ENCODE measurements at places on chromosomes 1 and 21.

DNA sequence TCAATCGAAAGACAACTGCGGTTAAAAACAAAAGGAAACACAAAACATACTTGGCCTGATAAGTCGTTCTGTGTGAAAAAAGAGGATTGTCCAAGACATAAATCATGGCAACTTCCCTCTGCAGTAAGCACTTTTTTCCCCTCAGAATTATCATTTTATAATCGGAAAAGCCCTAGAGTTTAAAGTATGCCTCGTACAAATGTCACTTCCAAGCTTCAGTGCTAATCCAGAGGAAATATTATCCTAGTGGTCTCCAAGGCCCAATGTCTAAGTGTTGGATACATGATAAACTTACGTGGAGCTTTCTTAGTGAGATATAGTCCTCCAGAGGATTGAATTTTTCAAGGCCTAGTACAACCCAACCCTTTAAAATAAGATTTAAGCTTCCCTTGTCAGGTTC, 11.2 kb upstream of the NTMT2 start:
- no peak for DNase-seq

DNA sequence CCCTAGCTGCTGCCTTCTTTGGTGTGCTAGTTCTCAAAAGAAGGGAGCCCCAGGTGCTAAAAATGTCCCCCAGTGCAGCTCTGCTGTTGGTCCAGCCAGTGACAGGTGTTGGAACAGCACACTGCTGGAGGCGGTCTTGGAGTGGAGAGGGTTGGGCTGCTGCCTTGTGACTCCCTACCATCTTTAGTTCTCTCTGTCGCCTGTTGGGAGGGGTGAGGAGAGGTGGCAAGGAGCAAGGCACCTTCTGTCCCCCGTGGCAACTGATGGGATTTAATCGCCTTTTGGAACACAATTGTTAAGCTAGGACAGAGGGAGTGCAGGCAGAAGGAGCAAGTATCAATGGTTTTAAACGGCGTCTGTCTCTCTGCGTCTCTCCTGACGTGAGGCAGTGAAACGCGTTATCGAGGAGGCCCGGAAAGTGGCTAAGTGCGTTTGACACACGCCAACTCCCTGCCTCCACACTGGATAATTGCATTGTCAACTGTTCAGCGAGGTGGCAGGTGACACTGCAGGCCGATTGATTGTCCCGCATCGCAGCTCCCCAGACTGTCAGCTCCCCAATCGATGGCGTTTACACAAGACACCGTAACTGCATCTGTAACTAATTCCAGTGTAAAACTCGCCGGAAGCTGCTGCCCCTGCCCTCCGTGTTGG, 34.0 kb downstream of the TMEM53 start:
- no peak for DNase-seq

DNA sequence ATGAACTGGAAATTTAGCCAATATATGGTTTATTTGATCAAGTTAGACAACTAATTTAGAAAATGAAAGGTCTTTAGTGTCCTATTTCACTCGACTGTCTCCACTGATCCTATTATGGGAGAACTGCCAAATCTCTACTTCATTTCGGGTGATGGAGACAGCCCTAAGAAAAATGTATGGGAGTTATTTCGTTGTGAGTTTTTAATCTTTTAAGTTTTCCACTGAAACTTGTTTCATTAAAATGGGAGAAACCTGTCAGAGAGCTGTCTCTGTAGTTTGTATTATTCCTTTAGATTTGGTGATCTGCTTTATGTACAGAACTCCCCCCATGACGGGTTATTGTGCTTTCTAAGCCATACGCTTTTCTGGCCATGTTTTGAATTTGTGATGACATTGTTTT, 899.7 kb downstream of the ADGRL2 start:
- no peak for DNase-seq

DNA sequence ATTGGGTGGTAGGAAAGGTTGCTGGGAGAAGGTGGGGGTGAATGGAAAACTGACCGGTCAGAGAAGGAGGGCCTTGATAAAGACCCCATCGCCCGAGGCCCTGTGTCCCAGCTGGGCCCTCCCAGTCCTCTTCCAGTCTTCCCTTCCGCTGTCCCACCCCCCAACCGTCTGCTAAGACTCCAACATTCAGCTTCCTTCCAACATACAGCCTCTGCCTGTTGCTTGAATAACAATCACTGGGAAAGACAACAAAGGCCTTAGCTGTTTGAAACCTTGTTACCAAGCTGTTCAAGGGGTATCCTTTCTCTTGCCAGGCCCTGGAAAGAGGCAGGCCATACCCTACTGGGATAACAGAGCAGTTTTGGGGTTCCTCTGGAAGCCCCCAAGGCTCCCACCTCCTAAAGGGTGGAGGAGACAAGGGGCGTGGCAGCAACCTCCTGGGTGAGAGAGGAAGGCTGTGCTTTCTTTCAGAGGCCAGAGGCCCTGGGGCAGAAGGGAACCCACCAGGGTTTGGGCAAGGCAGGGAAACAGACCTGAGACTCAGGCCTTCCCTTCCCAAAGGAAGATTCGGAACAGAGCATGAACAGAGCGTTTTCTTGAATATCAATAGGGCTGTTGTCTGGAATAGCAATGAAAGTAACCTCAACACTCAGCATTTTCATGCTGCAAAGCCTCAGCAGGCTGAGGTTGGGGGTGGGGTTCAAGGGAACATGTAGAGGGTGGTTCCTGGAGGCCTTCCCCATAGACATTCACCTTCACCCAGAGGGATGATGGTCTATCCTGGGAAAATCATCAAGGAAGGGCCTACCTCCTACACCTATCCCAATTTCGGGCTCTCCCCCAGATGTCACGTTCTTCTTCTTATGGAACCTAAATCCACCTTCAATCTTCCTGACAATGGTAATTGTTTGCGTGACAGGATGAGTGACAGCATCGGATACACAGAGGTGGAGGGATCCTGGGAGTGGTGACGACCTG, 4.1 kb downstream of the ETNK2 start:
- DNase-seq: no peak

GRCh38 chr1:69733061-69733460, 165.3 kb downstream of the LRRC7 start:
- no peak for DNase-seq

GRCh38 chr1:228792601-228793000, 57.3 kb downstream of the RHOU start:
- DNase-seq: no peak

DNA sequence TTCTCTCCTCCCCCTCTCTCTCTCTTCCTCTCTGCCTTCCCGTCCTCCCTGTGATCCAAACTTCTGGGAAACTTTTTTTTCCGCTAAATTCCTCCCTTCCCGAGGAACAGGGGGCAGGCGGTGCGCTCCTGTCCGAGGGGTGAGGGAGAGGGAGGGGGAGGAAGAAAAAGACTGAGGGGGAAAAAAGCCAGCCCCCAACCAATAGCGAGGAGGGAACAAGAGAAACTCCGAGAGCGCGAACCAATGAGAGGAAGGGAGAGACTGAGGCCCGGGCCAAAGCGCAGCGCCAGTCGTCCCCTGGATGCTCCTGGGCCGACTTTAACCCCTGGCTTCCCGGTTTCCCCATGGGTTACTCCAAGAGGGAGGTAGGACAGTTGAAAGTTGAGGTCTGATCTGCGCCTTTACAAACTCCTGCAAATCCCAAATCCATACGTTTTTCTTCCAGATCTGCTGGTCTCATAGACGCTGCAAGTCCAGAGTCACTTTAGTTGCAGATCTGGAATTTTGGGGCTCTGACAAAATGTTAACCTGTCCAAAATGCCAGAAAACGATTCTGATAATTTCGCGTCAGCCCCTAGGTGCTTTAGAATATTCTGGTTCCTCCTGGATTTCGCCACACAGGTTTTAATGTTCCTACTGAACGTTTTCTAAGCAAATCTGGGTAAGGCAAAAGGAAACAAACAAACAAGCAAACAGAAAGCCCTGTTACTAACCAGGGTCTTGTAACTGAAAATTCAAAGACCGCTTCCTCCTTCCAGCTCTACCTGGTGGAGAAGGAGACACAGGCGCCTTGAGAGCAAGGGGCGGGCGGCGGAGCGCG, at the start of gene TBX15:
TBX15 (minus strand) TSS at position 158 of the 820 bp plus-strand sequence. CDS start 548 bp downstream, outside the sequence.
- no peak for DNase-seq

GRCh38 chr1:207959141-207959825, 48.4 kb upstream of the CD34 start:
- no peak for DNase-seq

DNA sequence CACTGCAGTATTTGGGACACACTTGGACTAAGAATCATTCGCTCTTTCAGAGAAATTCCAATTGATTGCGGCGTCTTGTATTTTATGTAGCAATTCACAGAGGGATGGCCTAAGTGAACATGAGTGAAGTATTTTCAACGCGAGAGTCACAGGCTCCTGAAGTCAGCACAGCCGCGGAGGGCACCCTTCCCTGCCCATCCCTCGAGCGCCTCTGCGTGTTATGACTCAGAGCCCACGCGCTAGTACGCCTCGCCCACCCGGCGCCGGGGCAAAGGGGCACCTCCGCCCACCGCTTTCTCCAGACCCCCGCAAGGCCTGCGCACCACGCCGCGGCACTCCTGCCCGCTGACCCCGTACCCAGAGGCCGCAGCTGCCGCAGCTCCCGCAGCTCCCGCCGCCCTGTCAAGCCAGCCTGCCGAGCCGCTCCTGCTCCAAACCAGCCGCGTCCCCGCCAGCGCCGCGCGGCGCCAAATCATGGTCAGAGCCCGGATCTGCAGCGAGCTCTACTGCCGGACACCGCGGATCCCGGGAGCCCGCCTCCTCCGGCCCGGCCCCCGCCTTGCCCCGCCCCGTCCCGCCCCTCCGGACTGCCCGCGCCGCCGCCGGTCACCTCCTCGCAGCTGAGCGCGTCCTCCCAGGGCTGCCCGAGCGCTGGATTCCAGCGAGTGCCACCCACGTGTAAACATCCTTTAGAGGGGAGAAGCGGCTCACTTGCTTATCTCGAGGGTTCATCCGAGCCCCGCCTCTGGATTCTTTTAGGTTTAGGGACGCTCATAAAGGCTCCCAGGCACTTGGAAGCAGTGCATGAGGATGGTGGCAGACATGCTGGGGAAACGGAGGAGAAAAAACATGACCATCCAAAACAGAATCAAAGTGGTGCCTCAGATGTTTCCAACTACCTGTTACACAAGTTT, at the start of gene GLRX2:
GLRX2 (minus strand) TSS at position 508 of the 914 bp plus-strand sequence; CDS start at position 476, 32 bp downstream.
- DNase-seq: peak; percentile 50

GRCh38 chr1:227174164-227174563, 144.1 kb downstream of the CDC42BPA start:
- no peak for DNase-seq
